ENCODE measurements at places on chromosomes 5 and 9.

GRCh38 chr5:39156082-39156481, 63.3 kb downstream of the FYB1 start:
- no peak for DNase-seq

DNA sequence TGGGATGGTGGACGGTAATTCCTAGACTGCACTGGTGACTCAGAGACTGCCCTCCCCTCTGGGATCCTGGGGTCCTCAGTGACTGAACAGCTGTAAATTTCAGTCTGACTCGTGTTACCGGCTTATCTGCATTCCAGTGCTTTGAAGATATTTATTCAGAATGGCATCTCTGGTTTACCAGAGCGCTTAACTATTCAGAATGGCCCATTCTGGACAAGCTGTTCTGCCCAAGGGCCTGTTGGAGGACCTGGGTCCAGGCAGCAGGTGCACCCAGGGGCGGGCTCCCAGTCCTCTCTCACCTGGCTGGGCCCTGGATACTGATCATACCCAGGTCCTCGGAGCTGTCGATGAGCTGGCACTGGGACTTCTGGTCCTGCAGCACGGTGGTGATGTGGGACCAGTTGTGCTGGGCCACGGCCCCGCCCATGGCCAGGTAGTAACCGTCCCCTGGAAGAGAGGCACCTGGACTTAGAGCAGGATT, 48.0 kb downstream of the SARDH start:
- DNase-seq: no peak

DNA sequence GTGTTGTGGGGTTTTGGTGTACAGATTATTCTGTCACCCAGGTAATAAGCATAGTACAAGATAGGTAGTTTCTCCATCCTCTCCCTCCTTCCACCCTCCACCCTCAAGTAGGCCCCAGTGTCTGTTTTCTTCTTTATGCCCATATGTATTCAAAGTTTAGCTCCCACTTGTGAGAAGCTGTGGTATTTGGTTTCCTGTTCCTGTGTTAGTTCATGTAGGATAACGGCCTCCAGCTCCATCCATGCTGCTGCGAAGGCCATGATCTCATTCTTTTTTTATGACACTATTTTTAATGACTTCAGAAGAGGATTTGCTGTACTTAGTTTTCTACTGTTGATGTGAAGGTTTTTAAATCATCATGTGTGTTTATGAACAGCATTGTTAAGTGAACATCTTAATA, 11.9 kb downstream of the CCDC180 start:
- no peak for DNase-seq

GRCh38 chr5:137751869-137752491, 2.2 kb downstream of the HNRNPA0 start:
- peak; percentile 60 for DNase-seq

GRCh38 chr5:75364571-75365280, 27.7 kb downstream of the HMGCR start:
- no peak for DNase-seq

GRCh38 chr9:80134487-80134886, 562.7 kb downstream of the TLE4 start:
- no peak for DNase-seq

GRCh38 chr5:84248013-84248412, 136.7 kb downstream of the EDIL3 start:
- no peak for DNase-seq

DNA sequence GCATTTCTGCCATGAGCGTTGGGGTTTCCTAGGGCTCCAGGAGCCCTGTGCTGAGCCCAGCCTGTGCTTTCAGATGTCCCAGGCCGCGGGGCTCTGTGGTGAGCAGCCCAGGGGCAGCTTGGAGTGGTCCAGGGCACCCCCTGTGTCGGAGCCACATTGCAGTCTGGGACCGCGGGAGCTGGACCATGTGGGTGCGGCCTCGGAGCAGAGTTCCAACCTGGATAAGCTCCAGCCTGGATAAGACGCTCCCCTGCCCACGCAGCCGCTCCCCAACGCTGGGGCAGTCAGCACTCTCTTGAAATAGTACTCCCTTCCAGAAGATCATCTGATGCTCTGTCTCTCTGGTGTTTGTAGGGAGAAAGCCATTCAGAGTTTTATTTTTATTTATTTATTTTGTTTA, 111.1 kb downstream of the WNK2 start:
- no peak for DNase-seq

- no peak for DNase-seq
Measured at GRCh38 chr5:150159741-150160179, 4.1 kb upstream of the PDGFRB start.

GRCh38 chr5:143837306-143837848, 25.4 kb downstream of the HMHB1 start:
- DNase-seq: no peak

DNA sequence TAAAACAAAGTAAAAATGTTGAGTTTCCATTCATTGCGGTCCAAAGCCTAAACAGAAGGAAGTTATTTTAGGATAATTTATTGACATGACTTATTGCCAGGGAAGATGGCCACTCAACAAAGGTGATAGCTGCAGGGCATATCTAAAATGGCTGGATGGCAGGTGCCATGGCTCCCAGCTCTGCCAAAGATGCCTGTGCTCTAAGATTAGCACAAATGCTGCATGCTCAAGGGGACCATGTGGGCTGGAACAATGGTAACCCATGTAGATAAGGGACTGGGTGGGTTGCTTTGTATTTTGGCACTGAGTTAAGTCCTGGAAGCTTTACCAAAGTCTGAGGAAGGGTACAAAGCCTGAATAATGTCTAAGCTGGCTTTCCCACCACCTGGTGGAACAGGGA, 95.5 kb upstream of the IFNK start:
- no peak for DNase-seq

DNA sequence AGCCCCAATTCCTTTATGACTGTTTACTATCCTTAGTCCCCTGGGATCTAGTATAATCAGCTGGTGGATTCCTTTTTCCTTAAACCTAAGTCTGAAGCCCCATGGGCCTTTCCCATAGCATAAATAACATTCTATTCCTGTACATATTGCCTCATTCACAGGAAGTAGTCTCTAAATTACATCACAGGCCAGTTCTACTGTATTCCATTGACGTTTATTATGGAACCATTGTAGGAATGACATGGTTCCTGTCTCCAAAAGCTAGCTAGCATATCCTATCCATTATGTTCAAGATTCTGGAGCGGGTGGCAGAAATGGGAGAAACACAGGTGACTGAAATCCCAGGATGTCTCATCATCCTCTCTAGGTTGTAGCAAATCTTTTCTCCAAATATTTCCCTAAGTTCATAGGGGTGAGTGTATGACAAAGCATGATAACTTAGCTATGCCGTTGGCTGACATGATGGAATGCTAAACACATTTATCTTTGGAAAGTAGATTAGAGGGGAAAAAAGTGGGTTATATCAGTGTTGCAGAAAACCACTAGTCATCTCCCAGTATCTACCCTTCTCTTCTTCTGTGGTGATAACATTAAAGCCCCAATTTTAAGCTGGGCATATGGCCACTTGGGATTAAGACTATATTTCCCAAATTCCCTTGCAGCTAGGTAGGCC, 140.1 kb downstream of the FGF1 start:
- DNase-seq: no peak

DNA sequence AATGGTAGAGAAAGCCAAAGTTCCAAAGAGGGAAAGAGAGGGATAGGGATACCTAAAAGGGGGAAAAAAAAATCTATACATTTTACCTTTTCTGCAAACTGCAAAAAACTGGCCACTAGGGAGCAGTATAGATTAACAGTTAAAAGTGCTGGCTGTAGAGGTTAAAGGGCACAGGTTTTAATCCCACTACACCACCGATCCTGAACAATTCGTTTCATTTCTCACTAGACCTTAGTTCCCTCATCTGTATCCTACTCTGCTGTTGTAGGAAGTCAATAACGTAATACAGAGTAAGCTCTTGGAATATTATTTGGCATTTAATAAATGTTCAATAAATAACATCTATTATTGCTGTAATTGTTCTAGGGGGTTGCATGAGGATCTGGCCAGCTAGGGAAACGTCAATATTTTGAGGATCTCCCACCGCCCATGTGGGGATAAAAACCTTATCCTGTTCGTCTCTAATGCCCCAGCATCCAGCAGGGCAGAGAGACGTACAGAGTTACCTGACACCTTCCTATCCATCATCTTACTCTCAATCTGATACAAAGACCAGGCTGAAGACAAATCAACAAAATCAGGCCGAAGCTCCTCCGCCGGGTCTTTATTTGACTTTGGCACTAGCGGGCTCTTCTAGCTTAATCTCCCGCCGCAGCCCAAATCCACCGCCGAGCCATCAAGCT, 757 bp downstream of the CDC26 start:
- DNase-seq: peak; percentile 76

DNA sequence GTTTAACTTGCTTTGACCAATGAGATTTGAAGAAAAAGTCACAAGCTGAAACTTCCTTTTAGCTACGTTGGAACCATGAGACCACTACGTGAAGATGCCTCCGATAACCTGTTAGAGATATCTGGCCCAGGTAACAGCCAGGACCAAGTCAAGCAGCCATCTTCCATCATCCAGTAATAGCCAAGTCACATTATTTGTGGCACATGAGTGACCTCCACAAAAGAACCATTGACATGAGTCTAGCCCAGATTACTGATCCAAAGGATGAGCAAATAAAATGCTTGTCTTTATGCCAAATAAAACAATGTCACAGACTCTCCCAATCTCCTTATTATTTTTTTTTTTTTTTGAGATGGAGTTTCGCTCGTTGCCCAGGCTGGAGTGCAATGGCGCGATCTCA, 1.6 kb downstream of the DEPDC1B start:
- DNase-seq: no peak

DNA sequence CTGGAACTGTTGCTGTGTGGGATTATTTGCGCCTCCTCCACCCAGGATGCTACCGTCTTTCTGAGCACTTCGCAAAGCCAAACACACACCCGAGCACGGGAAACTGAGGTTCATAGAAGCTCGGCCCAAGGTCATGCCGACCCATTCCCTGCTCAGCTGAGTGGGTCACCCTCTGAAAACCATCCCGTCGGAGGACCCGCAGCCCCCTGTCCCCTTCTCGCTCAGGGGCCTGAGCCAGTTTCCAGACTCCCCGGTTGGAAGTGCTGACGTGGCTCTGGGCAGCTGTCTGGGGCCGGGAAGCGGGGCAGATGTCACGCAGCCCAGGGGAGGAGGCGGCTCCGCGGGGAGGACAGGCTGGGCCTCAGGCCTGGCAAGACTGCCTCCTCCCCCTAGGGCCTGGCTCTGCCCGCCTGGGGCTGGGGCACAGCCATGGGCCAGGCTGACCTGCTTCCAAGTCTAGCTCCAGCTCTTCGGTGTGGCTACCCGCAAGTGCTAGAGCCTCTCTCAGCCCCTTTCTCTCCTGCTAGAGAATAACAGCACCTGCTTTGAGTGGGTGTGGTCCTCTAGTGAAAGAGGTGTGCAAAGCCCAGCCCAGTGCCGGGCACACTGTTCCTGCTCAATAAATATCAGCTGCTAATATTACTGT, 9.9 kb upstream of the CXXC5 start:
- DNase-seq: no peak

- no peak for DNase-seq
Measured at GRCh38 chr5:132947671-132948070, 15.8 kb downstream of the AFF4 start.

DNA sequence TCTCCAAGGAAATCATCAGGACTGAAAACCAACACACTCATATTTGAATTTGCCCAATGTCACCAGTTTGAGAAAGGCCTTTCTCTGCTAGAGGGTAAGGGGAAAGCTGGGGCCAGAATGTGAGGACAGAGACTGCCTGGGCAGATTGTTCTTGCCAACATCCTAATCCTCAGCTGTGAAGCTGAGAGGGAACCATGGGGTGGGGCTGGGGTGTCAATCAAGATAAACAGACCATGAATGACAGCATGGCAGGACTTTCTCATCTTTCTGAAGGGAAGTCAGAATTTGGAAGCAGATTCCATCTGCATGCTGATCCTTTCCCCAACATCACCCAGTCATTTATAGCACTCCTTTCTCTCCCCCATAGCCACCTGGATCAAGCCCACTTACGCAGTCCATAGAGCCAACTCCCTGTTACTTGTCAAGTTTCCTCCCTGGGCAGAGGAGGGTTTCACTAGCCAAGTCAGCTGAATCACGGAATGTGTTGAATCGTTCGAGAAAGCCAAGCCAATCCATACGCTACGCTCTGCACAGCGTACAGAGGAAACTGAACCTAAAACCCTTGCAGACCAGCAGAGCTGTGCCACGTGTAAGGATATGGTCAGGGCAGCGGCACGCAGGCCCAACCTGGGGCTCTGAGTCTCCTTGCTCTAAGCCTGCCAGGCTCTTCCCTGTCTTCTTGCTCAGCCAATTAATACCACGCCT, 14.9 kb downstream of the GLDC start:
- peak; percentile 46 for DNase-seq

GRCh38 chr9:75230469-75230868, 142.2 kb downstream of the OSTF1 start:
- DNase-seq: no peak

GRCh38 chr5:61701877-61702602, 370.0 kb downstream of the ZSWIM6 start:
- DNase-seq: no peak

GRCh38 chr5:84634256-84634655, 249.6 kb upstream of the EDIL3 start:
- DNase-seq: no peak

DNA sequence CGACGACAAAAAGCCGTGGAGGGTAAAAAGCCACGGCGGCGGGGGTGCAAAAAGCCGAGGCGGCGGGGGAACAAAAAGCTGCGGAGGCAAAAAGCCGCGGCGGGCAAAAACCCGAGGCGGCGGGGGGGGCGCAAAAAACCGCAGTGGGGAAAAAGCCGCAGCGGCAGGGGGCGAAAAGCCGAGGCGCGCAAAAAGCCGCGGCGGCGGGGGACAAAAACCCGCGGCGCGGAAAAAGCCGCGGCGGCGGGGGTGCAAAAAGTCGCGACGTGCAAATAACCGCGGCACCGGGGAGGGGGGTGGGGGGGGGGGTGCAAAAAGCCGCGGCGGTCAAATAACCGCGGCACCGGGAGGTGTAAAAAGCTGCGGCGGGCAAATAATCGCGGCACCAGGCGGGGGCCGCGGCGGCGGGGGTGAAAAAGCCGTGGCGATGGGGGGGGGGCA, 511.5 kb downstream of the FOXD4L5 start:
- DNase-seq: no peak

- peak; percentile 80 for DNase-seq
Measured at GRCh38 chr9:120755810-120756434, 37.3 kb downstream of the FBXW2 start.

Measured in activated CD4-positive, alpha-beta T cell treated with anti-CD3 and anti-CD28 coated beads, Interleukin-2, Interleukin-6, amounts not matched to agents 100 ng/mL and 50 ng/mL, durations not matched to agents 16 hours and 8 hours (primary cell).